ENCODE measurements at places on chromosomes 5 and 9. TPM values are rescaled to one million over a fixed set of nuclear protein-coding genes. Genes with fewer than 3 reads are reported as not detected.

DNA sequence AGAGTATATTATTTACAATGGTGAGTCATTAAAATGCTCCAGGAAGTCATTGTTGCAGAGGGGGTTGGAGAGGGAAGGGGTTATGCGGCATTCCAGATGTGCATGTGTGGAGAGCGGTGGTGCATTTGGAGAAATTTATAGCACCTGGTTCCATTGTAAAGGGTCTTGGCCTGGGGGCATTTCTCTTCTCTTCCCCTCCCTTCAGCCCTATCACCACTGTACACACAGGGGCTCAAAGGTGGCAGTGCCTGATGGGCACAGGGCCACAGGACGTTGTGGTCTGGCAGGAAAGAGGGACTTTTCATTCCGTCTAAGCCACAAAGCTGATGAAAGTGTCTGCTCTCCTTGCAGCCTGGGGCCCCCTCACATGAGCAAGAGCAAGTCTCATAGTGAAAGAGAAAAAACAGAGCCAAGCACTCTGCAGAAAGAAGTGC lies 442.4 kb upstream of the ZNF462 start:
- DNase-seq, result no peak

The SLC34A1 gene
- polyA plus RNA-seq, result not detected

The SPATA31C1 gene
- polyA plus RNA-seq, result 0.09 TPM

DNA sequence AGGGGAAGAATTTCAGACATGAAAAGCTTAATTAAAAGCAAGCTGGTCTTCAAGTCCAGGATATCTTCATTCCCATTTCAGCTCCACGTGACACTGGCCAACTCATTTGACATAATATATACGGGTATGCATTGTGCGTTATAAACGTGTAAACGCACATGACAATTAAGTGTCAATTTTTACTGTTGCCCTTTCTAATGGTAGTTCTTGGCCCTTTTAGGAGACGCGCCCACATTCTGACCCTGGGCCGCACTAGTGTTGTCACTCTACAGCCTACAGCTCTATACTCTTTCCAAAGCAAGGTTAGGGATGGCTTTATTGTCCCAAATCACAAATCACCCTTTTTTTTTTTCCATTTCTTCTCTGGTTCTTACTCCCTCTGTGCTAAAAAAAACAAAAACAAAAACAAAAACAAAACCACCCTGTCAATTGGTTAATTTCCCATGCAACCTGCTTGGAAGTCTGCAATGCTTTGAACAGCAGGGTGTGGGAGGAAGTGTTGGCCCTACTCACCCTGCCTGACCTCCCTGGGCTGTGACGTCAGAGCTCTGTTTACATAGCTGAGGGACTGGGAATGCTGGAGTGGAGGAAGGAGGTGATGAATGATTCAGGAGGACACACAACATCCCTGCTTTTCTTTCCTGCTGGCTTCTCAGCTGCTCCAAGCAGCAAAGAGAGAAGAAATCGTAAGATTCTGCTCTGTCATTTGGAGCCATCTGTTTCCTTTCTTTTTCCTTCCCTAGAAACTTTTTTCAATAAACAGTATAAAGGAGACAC lies 19.3 kb downstream of the RFK start:
- peak; percentile 41 for DNase-seq

- no peak for DNase-seq
Measured at GRCh38 chr5:118144540-118144939, 843.8 kb downstream of the DTWD2 start.

- DNase-seq, result no peak
Measured at GRCh38 chr9:99577351-99577750, 244.3 kb upstream of the NR4A3 start.

- peak; percentile 81 for DNase-seq
Measured at GRCh38 chr9:6703898-6704639, 53.7 kb upstream of the KDM4C start.

DNA sequence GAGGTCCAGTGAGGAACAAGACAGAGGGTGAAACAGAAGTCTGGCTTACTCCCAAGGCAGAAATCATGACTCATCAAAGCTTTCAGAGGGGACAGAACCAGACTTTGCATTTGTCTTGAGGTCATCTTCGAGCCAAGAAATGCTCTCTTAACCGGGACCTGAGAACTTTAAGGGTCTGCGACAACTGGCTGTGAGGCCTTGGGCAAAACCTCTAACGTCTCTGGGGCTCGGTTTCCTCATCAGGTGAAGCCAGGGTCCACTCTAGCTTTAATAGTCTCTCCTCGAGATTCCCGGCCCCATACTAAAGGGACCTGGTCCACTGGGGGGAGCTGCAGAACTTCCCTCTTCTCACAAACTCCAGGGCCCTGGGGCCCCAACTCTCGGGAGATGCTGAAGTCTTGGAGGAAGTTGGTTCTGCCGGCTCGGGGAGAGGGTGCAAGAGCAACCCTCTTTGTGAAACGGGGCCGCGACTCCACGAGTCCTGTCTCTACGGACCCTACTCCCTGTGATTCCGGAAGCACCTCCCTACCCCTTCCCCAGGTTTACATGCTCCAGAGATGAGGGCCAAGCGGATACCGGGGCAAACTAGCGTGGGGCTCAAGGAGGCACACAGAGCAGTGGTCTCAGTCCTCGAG lies 2.6 kb downstream of the GLIS3 start:
- DNase-seq, result peak; percentile 67

DNA sequence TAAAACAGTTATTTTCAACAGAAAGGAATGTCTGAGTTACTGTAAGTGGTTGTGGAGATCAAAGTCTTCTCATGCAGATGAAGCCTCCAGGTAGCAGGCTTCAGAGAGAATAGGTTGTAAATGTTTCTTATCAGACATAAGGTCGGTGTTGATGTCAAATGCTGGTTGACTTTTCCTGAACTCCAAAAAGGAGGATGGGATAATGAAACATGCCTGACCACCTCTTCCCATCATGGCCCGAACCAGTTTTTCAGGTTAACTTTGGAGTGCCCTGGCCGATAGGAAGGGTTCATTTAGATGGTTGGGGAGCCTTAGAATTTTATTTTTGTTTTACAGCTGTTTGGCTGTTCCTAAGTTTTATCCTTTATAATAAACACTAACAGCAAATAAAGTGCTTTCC lies 478.4 kb downstream of the ACTL7B start:
- DNase-seq, result no peak

The TMEM215 gene
- polyA plus RNA-seq, result not detected

The CCL27 gene
- not detected for polyA plus RNA-seq

DNA sequence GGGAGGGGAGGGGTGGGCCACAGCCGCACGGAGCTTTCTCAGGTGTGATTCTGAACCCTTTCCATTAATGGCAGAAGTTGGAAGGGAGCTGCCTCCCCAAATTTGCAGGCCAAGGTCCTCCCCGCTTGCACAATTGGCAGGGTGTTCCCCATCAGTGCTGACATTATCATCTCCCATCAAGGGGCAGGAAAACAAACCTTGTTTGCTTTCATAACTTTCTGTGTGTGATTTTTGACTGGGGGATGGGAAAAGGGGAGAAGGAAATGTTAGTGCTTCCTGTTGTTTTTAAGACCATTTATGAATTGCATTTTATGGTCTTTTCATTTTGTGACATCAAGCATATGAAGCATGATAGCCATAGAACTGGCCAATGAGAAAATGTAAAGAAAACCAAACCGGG lies 242.2 kb downstream of the GOLPH3 start:
- DNase-seq, result no peak

The PCDHGB3 gene
- polyA plus RNA-seq, result 2.5 TPM

- no peak for DNase-seq
Measured at GRCh38 chr9:91647371-91647770, 223.7 kb upstream of the NFIL3 start.

Data from right lung (tissue), 10 donors.